ENCODE measurements at places on chromosomes 12 and 14.

DNA sequence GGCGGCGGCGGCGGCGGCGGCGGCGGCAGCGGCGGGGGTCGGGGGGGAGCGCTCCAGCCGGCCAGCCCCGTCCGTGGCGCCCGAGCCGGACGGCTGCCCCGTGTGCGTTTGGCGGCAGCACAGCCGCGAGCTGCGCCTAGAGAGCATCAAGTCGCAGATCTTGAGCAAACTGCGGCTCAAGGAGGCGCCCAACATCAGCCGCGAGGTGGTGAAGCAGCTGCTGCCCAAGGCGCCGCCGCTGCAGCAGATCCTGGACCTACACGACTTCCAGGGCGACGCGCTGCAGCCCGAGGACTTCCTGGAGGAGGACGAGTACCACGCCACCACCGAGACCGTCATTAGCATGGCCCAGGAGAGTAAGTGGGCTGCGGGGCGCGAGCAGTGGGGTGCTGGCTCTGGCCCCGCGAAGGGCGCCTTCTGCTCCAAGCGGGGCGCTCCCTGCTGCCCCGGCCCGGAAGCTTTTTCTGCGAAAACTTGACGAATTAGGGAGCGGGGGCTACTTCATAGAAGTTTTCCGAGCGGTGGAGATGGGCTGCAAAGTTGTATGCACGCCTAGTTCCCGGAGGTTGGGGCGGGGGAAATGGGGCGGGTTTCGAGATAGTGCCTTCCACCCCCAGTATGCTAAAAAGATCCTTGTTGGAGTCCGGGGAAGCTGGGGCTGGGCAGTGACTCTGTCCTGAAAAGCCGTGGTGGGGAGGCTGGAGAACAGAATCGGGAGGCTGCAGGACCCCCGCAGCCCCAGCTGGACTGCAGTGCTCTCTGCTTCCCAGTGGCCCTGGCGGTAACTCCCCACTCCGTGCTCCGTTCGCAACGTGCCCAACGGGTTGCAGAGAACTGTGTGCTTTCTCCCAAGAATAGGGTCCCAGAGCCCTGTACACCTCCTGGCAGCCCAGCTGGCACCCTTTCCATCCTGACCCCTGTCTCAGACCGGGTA lies 751 bp downstream of the GDF11 start:
- no peak for DNase-seq

DNA sequence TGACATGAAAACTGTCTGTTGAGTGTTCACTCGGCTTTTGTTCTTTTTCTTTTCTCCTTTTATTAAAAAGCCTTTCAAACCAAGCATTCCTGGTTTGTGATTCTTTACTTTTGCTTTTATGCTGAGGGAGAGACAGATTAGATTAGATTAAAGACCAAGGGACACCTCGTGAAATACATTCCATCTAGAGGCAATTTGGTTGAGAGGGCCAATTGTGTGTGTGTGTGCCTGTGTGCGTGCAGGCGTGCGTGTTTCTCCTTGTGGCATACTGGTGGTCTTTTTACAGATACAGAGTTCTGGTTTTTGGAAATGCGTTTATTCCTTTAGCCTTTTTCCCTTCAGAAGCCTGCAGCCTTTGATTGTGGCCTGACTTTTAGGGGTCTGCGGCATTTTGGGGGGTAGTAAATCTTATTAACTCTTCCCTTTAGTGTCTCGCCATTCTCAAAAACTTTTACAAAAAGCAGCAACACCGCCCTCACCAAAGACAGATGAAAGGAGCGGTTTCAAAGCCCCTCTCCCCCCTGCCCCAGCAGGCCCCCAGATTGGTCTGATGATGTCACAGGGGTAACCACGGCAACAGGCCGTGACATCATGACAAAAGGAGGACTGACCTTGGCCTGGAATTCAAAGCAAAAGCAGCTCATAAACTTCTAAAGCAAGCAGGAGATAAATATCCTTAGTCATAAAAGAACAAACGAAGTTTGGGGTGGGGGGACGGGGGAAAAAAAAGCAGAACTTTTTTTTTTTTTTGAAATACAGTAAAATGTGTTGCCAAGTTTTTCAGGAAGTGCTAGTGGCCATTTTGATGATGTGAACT lies 84.1 kb upstream of the TBX3 start:
- no peak for DNase-seq

DNA sequence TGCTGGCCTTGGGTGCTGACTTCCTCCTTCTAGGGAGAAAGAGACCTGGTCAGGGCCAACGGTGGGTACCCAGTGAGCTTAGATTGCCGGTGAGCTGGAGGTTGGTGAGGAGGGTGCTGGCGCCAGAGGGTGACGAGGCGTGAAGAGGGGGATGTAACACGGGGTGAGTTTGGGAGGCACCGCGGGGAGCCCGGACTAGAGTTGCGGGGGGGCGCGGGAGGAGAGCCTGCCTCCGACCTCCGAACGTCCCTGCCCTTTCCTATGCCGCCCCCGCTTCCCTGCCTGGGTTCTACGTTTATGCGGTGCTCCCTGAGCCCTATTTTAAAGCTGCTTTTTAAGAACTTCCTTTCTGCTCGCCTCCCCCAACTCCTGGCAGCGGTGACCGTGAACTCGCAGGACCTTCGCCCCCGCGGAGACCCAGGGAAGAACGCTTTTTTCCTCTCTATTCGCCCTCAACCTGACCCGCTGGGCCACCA lies 18.6 kb downstream of the OR6S1 start:
- DNase-seq: no peak

DNA sequence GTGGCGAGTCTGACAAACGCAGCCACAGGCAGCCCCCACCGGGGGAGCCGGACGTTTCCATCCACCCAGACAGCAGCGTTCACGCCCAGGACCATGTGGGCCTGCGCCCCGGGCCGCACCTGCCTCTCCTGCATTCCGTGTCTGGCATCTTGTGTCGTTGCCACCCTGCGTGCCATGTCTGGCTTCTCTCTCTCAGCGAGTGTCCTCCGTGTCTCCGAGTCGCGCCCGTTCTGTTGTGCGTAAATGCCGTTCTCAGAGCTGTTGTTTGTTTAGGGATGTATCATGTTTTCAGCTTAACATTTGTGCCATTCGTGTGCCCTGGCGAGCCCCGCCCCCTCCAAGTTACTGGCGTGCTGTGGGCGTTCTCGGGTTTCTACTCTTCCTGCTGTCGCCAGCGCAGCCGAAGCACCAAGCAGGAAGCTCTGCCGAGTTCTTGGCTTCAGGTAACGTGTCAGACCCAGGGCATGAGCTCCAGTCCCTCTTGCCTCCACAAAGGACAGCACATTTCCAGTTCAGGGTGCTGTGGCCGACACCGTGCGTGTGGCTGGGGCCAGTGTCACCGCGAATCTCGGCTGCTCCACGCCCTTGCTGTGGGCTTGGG lies 34.6 kb downstream of the NOC4L start:
- DNase-seq: no peak

GRCh38 chr12:98238515-98239130 lies 276.8 kb upstream of the TMPO start:
- DNase-seq: peak; percentile 4

DNA sequence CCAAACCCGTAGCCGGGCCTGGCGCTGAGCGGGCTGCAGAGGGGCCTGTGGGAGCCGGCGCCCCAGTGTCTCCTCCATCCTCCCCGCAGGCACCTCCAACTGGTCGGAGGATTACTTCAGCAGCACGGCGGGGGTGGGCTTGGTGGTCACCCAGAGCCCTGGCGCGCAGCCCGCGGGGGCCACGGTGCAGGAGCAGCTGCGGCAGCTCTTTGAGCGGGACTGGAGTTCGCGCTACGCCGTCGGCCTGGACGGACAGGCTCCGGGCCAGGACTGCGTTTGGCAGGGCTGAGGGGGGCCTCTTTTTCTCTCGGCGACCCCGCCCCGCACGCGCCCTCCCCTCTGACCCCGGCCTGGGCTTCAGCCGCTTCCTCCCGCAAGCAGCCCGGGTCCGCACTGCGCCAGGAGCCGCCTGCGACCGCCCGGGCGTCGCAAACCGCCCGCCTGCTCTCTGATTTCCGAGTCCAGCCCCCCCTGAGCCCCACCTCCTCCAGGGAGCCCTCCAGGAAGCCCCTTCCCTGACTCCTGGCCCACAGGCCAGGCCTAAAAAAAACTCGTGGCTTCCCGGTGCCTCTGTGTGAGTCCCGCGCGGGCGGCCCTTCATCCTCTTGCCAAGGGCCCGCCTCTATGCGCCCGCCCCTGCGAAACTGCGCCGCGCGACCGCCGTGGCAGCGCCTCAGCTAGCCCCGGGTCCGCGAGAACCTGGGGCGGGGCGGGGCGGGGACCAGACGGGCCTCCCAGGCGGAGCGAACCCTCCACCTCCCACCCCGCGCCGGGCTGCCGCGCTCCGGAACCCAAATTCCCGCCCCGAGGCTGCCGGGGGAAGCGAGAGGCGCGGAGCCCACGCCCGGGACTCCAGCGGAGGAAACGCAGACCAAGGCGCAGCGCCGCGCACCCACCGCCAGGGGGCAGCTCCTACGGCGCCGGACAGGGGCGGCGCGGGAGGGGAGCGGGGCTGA lies 8.3 kb downstream of the PLD4 start:
- DNase-seq: peak; percentile 37

DNA sequence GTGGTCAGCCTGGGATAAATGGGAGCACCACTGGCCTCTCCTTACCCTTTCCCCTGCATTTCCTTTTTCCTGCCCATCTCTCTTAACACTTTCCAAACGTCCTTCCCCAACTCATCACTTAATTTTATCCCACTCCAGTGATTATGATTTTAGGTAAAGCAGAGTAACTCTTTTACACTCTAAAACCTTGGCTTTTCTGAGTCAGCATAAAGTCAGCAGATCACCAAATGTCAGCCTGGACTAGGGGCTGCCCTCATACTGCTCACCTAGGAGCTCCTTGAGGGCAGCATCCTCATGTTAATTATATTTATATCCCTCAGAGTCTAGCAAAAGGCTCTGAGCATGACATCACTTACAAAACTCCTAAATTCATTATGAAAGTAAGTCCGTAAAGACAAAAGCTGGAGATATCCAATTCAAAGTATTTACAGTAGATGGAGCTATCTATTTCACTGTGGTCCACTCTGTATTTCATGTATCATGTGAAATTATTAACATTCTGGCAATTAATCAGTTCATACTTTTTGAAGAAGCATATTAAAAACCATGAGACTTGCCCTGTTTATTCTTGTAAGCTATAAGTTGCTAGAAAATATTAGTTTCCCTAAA lies 17.0 kb upstream of the DICER1 start:
- DNase-seq: no peak

- no peak for DNase-seq
Observed at GRCh38 chr14:87901236-87901635, 91.7 kb downstream of the GALC start.

DNA sequence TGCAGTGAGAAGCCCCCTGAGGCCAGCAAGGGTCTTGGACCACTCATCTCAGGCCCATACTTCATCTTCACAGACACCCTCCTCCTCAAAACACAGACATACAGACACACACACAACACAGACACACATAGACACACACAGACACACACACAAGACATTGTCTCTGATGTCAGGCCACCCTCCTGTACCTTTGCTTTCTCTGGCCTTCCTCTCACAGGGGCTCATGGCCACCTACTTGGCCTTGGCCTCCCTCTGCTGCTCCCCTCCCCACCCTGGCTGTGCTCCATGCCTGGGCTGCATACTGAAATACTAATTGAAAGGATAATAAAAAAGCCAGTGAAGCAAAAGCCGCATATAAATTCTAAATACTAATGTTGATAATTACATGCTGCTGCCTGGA lies 1.6 kb upstream of the SYNDIG1L start:
- no peak for DNase-seq

GRCh38 chr14:101365329-101366158 lies 195.8 kb upstream of the DIO3 start:
- no peak for DNase-seq

- DNase-seq: no peak
Observed at GRCh38 chr12:52600941-52601481, at the start of gene KRT72. Gene KRT72, minus strand, starts transcription at chr12:52601463. Its CDS starts 11 bp downstream, at chr12:52601452.

- no peak for DNase-seq
Observed at GRCh38 chr12:119157978-119158377, 20.8 kb upstream of the HSPB8 start.

DNA sequence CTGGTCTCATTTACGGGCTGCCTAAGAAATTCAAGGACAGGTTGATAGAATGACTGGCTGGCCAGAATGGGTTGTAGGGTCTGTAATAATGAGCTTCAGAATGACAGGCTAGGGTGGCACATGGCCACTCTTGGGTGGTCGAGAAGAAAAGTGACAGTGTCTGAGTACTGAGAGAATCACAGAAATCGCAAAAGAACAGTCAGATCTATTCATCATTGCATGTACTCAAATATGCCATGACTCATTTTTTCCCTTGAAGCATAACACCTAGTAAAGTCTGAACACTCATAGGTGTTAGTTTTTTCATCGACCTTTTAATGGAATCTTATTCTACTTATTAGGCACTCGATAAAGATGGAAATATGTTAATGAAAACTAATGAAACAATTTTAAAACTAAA lies 37.8 kb upstream of the SEL1L start:
- no peak for DNase-seq

DNA sequence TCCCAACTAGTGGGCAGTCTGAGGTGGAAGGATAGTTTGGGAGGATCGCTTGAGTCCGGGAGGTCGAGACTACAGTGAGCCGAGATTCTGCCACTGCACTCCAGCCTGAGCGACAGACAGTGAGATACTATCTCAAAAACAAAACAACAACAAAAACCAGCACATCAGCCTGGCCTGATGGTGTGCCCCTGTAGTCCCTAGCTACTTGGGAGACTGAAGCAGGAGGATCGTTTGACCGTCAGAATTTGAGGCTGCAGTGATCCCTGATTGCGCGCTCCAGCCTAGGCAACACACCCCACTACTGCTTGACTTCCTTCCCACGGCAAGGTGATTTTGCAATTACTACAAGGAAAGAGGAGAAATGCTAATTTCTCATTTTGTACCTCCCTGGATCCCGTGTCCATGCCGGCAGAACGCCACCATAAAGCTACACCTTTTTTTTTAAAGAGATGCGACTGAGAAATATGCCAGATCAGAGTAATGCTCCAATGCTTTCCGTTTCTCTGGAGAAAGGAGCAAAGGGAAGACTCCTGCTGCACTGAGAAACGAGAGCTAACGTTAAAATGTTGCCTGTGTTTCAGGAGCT lies 672 bp upstream of the SCFD1 start:
- no peak for DNase-seq

GRCh38 chr12:30417697-30418231 lies 277.9 kb downstream of the IPO8 start:
- peak; percentile 12 for DNase-seq

DNA sequence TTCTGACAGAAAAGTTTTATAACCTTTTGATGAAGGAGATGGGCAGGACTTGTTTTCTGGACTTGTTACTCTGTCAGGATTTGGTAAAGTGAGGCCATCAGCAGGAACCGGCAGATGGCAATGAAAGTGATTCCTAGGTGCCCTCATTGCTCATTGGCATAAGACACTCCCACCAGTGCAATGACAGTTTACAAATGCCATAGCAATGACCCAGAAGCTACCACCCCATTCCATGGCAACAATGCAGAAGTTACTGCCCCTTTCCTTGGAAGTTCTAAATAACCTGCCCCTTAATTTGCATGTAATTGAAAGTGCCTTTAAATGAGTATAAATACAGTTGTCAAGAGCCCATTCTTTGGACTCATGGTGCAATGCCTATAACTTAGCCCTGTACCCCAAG lies 222.6 kb downstream of the CEP128 start:
- DNase-seq: no peak

GRCh38 chr12:42130672-42131402 lies 13.8 kb downstream of the GXYLT1 start:
- no peak for DNase-seq

All from HFF-Myc (cell line).